ENCODE measurements at places on chromosomes 12 and 14.

DNA sequence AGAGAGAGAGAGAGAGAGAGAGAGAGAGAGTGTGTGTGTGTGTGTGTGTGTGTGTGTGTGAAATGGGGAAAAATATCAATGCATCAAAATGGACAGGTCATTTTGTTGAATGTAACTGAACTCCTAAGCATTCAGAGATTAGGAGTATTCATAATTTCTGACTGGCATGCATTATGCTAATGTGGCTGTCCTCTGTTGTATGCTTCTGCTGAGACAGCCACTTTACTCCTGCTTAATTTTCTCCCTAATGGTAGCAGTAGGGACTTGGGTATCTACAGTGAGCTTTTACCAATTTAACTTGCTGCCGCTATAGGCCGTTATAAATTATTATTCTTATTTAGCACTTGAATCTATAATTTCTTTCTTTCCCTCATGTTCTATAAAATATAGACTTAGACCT lies 924.8 kb downstream of the NRXN3 start:
- DNase-seq: no peak

DNA sequence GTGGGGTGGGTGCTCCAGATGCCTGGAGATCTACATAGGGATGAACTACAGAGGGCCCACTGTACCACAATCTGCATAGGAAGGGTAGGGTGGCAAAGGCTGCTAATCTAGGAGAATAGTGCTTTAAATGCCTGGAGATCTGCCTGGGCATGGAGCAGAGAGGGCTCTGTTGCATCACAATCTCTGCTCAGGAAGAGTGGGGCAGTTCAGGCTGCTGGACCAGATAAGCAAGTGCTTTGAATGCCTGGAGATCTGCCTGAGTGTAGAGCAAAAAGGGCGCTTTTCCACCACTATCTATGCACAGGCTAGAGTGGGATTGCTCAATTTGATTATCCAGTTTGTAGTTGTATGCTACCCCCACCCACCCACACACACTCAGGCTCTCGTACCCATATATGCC lies 886.3 kb upstream of the SEL1L start:
- no peak for DNase-seq

DNA sequence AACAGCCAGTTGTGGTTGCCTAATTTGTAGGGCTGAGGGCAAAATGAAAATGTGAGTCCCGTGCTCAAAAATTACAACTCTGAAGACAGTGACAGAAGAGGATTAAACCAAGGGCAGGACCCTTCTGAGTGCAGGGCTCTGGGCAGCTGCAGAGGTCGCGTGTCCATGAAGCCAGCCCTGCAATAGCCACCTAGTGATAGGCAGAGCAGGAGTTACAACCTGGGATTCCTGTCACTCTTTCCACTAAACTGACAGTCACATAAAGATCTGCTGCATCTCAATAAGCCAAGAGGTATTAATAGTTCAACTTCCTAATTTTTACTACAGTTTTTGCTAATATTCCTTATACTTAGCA lies 94.1 kb downstream of the SLC2A13 start:
- no peak for DNase-seq

DNA sequence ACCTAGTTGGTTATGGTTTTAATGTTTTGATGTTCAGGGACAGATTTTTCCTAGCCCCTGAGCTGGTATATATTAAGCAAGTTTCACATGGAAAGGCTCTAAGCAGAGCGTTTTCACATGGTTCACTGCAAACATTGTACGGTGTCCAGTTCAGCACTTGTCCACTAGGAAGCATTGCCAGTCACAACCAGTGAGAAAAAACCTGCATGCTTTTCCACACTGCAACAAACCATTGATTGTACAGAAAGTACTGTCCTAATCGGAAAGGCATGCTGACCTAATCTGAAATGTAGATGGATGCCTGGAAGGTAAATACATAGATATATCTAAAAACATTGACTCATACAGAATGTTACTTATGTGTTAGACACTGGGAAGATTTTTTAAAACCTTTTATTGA lies 25.0 kb upstream of the NPAS3 start:
- no peak for DNase-seq

- no peak for DNase-seq
These were observed 14.7 kb upstream of the STK38L start for GRCh38 chr12:27229367-27229766.

- DNase-seq: no peak
These were observed 304.8 kb upstream of the ATP2B1 start for GRCh38 chr12:90013409-90013808.

DNA sequence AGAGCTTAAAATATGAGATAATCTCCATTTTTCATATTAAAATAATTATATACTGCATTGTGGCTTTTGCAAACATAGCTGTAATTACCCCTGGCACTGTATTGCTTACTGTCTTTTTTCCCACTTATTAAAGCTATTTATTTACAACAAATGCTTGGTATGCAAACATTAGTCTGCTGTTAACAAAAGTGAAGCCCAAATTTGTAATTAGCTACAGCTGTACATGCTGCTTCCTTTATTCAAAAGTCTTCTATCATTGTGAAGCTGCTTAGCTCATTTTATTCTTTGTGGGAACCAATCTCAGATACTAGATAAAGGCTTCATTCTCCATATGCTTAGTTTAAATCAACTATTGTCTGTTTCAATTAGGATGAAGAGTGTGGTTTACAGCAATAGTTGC lies 425.8 kb upstream of the FOXG1 start:
- DNase-seq: no peak

GRCh38 chr12:1107669-1108068 lies 116.6 kb downstream of the ERC1 start:
- DNase-seq: no peak

GRCh38 chr12:72234886-72235285 lies 37.3 kb upstream of the TRHDE start:
- no peak for DNase-seq

GRCh38 chr12:105907982-105908381 lies 230.8 kb downstream of the NUAK1 start:
- DNase-seq: no peak

DNA sequence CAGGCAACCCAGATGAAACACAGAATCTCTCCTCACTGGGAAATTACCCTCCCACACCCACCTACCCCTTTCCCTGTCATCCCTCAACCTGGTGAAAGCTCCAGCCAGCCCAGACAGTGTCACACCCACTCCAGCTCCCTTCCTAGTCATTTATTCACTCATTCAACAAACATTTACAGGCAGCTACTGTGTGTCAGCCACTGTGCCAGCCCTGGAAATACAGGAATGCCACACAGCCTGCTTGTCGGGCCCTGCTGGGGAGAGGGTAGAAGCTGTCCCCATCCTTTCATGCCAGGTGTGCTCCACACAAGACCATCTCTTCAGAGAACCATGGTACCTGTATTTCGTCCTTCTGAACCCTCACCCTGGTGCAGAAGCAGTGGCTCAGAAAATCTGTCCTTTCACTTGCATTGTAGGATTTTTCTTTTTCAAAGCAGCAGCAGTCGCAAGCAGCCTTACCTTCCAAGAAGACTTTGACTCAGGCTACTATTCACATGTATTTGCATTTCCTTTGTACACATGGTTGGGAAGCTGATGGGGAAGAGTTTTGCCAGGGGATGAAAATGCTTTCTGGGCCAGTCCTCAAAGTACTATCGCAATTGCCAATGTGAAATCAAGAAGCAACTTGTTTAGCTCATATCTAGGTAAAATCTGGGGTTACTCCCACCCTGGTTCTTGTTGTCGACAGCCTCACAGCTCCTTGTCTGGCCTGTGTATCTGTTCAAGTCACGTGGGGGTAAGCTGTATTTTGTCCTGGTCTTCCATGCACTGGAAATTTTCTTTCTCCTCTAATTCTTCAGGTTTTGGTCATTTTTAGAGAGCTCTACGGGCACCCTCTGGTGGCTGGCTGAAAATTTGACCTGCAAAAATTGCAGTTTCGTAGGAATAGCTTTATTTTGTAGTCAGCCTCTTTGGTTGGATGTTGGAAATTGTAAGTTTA lies 147.4 kb upstream of the EGLN3 start:
- DNase-seq: no peak

DNA sequence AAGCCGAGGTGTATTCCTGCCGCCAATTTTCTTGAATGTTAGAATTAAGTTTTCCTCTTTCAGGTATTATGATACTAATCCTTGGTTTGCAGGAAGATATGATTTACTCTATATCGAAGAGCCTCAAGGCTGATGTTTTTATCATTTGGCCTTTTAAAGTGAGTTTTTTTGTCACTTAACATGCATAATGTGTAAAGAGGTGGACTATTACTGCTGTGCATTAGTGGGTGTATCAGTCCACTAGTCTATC lies 11.1 kb upstream of the TMPO start:
- DNase-seq: no peak

- no peak for DNase-seq
These were observed 87.9 kb downstream of the PHLDA1 start for GRCh38 chr12:75943730-75944096.

DNA sequence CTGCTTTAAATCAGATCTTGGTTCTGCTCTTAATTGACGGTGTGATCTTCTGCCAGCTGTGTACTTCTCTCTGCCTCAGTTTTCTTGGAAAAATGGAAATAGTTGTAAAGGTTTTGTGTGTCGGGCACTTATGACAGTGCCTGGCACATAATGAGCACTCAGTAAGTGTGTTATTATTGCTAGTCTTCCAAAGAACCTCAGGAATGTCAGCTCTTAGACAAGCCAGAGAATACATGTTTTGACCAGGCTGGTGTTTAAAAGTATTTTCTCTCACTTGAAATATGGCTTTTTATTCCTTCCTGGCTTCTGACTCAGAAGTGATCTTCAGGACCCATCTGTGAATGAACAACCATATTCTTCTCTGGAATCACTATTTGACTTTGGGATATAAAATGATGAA lies 304.1 kb downstream of the SNAPC1 start:
- no peak for DNase-seq

GRCh38 chr14:104657563-104658324 lies 31.7 kb upstream of the INF2 start:
- no peak for DNase-seq

DNA sequence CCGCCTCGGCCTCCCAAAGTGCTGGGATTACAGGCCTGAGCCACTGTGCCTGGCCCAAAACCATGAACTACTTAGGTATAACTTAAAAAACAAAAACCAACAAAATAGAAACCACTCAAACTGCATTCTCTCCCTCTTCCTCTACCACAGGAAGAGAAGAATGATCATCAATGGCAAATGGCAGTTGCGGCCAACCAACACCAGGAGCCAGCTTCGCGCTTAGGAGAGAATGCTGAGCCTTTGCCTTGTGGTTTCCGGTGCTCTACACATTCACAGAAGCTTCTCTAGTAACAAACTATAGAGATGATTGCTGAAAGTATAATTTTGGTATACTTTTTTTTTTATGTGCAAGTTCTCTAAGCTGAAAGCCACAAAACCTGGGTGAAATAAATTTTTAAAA lies 17.1 kb downstream of the CATSPERB start:
- no peak for DNase-seq

- no peak for DNase-seq
These were observed 35.2 kb upstream of the KLRD1 start for GRCh38 chr12:10272467-10272866.

- DNase-seq: no peak
These were observed 1209.5 kb downstream of the SLC16A7 start for GRCh38 chr12:60805364-60805763.

DNA sequence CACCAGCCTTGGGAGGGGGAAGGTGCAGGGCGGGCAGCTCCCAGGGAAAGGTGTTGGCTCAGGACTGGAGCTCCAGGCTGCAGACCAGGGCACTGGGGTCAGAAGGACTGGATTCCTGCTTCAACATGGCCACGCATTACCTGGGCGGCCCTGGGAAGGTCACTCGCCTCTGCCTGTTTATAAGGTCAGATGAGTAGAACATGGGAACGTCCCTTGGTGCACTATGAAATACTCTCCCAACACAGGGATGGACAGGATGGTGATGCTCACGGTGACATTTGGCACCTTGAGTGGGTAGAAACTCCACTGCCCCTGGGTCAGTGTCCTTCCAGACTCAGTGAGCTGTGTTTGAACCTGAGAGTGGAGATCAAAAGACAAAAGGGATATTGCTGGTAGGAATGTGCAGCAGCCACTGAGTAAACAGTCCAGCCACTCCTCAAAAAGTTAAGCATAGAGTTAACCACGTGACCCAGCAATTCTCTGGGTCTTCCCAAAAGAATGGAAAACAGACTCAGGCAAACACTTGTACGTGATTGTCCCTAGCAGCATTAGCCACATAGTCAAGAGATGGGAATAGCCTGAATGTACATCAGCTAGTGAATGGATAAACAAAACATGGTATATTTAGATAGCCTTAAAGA lies 9.1 kb upstream of the BDKRB2 start:
- DNase-seq: no peak

- DNase-seq: no peak
These were observed 60.8 kb upstream of the EEA1 start for GRCh38 chr12:92989715-92990484.

GRCh38 chr12:1716911-1717310 lies 26.0 kb downstream of the ADIPOR2 start:
- no peak for DNase-seq

DNA sequence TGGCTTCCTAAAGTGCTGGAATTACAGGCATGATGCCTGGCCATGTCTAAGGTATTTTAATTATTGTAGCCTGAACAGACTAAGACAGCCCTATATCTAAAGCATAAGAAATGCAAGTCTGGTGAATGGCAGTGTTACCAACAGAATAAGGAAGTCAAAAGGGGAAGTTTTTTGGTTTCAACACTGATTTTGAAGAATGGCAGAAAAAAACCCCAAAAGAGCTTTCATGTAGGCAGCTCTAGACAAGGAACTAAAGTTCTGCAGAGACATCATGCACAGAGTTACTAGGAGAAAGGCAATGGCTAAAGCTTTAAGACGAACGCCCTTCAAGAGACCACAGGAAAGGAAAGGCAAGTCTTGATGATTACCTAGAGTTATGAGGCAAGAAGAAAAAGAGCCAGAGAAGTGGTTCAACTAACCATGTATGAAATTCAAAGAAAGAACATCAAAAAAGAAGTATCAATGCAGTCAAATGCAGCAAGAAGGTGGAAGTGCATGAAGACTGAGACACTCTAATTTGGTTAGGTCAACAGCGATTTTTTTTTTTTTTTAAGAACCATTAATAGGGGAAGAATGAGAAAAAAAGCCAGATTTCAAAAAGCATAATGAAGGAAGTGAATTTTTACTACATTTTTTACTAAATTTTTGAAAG lies 50.8 kb downstream of the RPS6KA5 start:
- no peak for DNase-seq

- DNase-seq: no peak
These were observed 77.6 kb upstream of the DACT1 start for GRCh38 chr14:58560208-58560607.

DNA sequence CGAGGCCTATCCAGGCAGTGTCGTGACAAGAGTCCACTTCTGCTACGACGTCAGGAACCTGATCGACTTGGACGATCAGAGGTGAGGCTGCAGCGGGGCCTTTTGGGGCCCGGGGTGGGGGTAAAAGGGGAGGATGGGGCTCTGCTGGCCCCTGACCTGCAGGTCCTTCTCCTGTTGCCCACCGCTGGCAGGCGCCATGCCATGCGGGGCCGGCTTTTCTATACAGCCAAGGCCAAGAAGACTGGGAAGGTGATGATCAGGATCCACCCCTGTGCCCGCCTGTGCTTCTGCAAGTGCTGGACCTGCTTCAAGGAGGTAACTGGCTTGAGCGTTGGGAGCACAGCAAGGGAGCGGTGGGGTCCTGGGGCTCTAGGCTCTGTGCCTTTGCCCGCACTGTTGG lies 31.6 kb downstream of the NGB start:
- DNase-seq: no peak
